BE2C (cell line): ENCODE measurements at places on chromosomes 7 and 10.

GRCh38 chr10:75649466-75649865 lies 218.0 kb downstream of the LRMDA start:
- no peak for DNase-seq

- no peak for DNase-seq
Observed at GRCh38 chr7:154546946-154547587, 455.9 kb downstream of the PAXIP1 start.

- peak; percentile 64 for DNase-seq
Observed at GRCh38 chr7:148575640-148576411, 14.7 kb upstream of the C7orf33 start.

- no peak for DNase-seq
Observed at GRCh38 chr7:75866114-75866488, 12.7 kb upstream of the RHBDD2 start.

DNA sequence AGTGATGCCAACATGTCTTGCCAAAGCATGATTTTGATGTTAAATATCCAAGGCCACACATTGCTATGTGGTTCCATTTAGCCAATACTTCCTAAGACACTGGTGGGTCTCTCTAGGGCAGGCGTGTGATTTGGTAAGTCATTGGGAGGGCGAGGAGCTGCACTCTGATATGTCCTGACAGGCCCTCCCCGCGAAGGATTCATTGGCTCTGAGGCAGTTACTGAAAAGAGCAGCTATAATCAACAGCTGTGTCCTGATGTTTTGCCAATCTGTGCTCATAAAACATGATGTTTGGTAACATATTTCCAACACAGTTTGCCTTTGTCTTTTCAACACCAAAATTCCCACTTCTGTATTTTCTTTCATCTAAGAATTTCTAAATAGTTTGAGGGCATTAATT lies 646.7 kb downstream of the PARD3 start:
- DNase-seq: no peak

DNA sequence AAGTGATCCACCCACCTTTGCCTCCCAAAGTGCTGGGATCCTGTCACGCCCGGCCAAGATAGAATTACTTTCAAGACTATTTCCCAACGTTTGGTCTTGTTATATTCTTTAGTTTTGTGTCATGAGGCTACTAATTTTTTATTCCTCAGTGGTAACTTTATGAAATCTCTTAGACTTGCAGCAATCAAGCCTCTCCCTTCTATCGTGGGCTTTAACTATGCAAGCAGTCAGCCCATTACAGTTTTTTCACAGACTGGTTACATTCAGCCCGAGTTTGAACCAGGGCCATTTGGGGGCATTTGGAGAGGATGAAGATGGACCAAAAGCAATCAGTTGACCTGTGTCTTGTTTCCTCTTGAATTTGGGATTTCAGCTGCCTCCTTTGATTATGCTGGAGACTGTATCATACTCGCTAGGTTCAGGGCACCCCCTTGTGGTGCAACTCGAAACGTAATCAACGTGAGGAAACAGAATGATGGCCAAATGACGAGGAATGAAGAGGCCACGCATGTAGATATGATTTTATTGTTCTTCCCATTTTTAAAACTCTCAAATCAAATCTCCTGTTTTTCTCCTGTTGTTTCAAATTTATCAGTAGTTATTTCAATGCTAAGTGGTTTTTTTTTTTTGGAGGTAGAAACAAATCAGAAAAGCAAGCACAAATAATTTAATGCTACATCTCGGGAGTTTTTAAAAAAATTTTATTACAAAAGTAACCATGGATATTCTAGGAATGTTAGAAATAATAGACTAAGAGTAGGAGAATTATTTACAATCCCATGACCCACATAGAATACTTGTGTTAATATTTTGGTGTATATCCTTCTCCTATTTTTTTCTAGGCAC lies 151.6 kb downstream of the KIAA1217 start:
- peak; percentile 36 for DNase-seq

- DNase-seq: no peak
Observed at GRCh38 chr10:88138319-88138848, 275.0 kb downstream of the PTEN start.

DNA sequence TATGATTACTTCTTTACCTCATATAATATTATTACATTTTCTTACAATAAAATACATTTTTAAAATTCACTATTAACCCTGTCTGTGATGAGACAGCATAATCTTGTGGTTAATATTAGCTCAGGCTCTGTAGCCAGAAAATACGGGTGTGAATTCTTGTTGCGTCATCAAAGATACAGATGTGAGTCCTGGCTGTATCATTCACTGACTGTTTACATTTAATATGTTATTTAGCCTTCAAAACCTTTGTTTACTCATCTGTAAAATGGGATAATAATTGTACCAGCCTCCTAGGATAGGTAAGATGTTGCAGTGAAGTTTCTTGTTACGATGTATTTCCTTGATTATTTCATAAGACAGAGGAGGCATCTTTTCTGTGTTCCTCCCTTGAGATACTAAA lies 184.7 kb upstream of the PRPS1L1 start:
- DNase-seq: no peak

- DNase-seq: no peak
Observed at GRCh38 chr10:8102708-8103401, 48.4 kb downstream of the GATA3 start.

- no peak for DNase-seq
Observed at GRCh38 chr7:27367179-27367932, 124.8 kb downstream of the EVX1 start.

DNA sequence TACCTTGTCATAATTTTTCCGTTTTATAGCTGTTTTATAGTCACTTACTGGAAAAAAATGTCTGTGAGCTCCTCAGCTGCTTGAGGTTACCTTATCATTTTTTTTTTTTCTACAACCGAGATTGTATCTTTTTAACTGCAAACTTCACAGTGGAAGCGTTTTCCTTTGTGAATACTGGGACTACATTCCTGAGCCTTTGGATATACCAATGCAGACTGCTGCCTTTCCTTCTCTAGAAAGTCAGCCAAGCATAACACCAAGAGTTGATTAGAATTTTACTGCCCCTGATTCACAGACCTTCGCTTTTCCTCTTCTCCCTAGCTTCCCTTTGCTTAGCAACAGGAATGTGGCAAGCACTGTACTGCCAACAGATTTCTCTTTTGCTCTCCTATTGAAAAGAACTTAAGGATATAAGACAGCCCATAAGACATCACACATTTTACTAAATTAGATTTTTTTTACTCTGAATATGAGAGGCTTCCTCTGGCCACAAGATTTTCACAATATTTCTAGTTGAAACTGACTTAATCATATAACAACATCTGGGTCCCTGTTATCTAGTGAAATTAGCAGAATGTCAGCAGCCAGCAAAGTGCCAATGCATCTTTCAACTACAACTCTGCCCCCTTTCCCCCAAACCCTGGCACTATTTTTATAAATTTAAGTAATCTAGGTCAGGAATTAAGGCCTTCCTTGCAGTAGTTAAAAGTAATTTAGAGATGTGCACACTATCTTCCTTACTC lies 170.6 kb downstream of the PRKG1 start:
- DNase-seq: no peak

DNA sequence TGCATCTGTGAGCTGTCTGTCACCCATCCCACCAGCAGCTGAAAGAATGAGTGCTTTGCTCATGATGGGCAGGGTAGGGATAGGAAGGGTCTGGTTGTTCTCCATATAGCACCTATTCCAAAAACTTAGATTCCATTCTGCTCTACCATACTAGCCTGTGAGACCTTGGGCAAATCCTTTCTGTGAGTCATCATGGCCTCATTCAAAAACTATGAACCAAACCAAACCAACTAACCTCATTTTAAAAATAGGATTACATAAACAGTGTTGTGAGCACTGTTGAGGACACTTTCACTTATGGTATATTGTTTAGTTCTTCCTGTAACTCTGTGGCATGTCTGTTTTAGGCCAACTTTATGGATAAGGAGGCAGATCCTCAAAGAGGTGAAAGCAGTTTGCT lies 30.9 kb upstream of the STEAP4 start:
- DNase-seq: no peak

DNA sequence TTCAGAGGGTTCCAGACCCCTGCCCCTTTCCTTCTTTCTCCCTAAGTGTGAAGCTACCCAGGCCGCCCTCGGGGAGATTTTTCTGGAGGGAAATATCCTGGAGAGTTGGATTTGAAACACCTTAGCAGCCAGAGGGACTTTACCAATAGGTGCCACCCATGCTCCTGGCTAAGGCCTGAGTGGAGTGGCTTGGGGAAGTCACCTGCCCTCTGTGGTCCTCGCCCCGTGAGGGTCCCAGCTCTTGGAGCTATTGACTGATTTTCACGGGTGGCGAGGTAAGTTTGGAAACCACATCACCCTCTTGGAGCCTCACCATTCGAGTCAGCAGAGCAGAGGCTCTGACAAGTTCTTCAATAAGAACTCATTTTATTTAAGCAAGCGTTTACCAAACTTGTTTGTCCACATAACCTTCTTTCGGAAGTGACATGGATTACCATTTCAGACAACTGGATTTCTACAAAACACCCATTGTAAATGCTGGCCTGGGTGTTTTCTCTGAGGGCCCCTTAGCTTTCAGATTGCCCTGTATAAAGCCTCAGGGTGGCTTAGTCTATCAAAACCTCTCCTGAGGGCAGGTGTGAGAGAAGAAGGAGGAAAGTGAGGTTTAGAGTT lies 20.4 kb downstream of the AQP1 start:
- DNase-seq: no peak

DNA sequence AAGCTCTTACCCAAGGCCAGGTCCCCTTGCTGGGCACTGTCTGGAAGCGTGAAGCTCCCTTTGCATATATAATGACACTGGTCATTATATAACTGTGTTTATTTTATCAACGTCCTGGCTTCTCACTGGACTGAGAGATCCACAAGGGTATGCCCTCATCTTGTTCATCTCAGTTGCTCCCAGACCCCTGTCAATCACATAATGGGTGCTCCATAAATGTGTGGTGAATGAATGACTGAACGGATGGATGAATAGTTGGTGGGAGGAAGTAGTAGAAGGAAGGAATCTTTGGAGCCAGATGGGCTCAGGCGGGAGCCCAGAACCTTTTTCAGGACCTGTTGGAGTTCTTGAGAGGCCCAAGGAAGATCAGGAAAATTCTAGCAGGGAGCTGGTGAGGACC lies 7.7 kb upstream of the SFRP5 start:
- DNase-seq: no peak

- DNase-seq: peak; percentile 69
Observed at GRCh38 chr7:66696774-66697191, 43.8 kb upstream of the RABGEF1 start.

DNA sequence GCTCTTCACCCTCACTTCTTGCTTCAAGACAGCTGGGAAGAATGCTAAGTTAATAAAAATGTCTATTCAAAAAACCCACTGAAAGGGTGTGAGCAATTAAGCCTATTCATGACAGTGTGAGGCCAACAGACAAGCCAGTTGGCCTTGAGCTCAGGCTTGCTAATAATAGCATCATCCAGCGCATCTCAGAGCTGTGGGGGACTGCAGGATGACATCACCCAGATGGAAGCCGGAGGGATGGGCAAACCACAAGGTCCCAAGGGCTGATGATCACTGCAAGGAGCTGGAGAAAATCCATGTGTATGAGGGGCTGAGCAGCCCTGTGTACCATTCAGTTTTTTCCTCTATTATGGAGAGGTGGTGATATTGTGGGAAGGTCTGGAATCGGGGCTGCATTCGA lies 770.4 kb downstream of the TNS3 start:
- DNase-seq: no peak

DNA sequence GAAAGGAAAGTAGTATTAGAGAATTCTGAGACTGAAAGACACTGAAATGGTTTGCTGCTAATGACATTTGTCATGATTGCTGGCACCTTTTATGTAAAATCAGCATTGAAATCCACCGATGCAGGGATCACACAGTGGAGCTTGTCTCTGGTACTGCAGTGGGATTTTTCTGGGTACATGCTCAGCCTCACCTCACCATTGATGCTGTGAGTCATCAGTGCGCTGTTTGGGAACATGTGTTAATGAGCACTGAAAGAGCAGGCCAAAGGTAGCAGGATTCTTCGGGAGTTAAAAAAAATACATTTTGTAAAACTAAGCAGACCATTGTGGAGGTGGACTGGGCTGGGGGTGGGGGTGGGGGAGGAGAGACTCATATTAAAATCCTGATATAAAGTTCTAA lies 174.9 kb downstream of the CREB5 start:
- DNase-seq: no peak

DNA sequence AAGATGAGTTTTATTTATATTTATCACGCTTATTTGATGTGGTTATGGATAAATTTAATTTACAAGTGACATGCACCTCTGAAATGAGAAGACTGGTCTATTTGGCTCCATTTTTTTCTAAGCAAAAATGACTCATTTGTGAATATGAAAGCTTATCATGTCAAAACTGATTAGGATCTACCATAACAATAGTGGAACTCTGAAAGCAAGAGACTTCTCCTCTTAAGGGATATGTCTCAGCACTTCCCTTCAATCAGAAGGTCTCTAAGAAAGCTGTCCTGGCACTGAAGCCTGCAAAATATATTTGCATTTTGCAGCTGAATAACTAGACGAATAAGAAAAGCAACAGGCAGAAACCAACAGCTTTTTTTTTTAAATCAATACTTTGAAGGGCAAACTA lies 12.7 kb downstream of the FAS start:
- DNase-seq: no peak

GRCh38 chr10:124741281-124741921 lies 2.8 kb downstream of the FAM53B start:
- peak; percentile 78 for DNase-seq

GRCh38 chr7:82732677-82733076 lies 289.1 kb upstream of the CACNA2D1 start:
- DNase-seq: no peak

GRCh38 chr10:37390926-37391325 lies 265.5 kb downstream of the ANKRD30A start:
- no peak for DNase-seq

GRCh38 chr10:71597821-71598498 lies 121.6 kb downstream of the C10orf105 start:
- no peak for DNase-seq

- DNase-seq: no peak
Observed at GRCh38 chr10:116985611-116986010, 19.4 kb downstream of the SHTN1 start.

DNA sequence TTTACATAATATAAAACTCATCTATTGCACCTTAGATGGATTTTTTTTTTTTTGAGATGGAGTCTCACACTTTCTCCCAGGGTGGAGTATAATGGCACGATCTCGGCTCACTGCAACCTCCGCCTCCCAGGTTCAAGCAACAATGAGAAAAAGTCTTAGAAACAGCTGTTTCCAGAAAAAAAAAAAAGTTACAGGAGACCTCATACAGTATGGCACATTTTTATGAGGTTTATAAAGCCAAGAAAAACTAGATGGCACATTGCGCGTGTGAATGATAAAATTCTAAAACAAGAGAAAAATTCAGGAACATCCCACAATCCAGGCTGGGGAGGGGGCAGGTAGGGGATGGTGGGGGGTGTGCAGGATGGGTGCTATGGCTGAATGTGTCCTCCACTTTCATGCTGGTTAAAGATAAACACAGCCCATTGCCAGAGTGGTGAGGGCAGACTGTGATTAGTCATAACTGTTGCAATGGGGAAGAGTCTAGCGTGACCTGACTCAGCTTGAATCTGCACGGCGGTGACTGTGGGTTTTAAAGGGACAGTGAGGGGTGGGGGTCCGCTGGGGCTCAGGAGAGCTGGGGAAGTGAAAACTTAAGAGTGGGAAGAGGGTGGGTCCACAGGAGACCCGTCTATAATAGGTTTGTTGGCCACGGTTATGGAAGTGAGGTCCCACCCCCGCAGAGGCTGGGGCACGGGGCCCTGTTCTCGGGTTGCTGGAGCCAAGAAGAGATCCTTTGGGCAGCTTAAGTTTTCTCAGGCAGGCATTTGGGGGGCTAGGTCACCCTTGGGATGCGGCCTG lies 11.9 kb upstream of the LRRC27 start:
- no peak for DNase-seq
